ENCODE measurements at places on chromosomes 5 and 9. TPM values are rescaled to one million over a fixed set of nuclear protein-coding genes. Genes with fewer than 3 reads are reported as not detected.

HRCT1 gene
- total RNA-seq = 0.34 TPM

SLC25A2 gene
- total RNA-seq = not detected

DAB2IP gene
- 9.8 TPM for total RNA-seq

TMEFF1 gene
- 1.3 TPM for total RNA-seq

PTGES gene
- 187 TPM for total RNA-seq

BRD8 gene
- 43.4 TPM for total RNA-seq

LECT2 gene
- total RNA-seq = not detected

ANKDD1B gene
- total RNA-seq = 0.09 TPM

DBH gene
- not detected for total RNA-seq

HTR4 gene
- total RNA-seq = not detected

PCDHGC4 gene
- not detected for total RNA-seq

CFAP90 gene
- total RNA-seq = 0.72 TPM

SH2D3C gene
- 0.08 TPM for total RNA-seq

TLE4 gene
- 13.8 TPM for total RNA-seq

CCIN gene
- total RNA-seq = not detected

ORM1 gene
- not detected for total RNA-seq

GNA14 gene
- total RNA-seq = 0.05 TPM

UBE2R2 gene
- 42.2 TPM for total RNA-seq

MLANA gene
- not detected for total RNA-seq

DRD1 gene
- total RNA-seq = 0.05 TPM

SOX30 gene
- not detected for total RNA-seq

STK32A gene
- total RNA-seq = 0.13 TPM

Data from A549 treated with AZD2906 at 1 μM for 4 hours (cell line).